ENCODE measurements at places on chromosomes 12 and 14. TPM values are rescaled to one million over a fixed set of nuclear protein-coding genes. Genes with fewer than 3 reads are reported as not detected.

Gene AKAP6
- 3.2 TPM for total RNA-seq

Gene P2RX2
- not detected for total RNA-seq

Gene GZMB
- total RNA-seq, result 0.79 TPM

Gene PLA2G1B
- total RNA-seq, result 0.84 TPM

Gene LAG3
- total RNA-seq, result 0.42 TPM

Gene RAB35
- total RNA-seq, result 11.8 TPM

Gene PCED1B
- 0.51 TPM for total RNA-seq

Gene LTA4H
- 34.5 TPM for total RNA-seq

Gene CACNA1C
- total RNA-seq, result 1.9 TPM

Gene NPFF
- not detected for total RNA-seq

All from liver (tissue), 10 donors.